ENCODE measurements at places on chromosomes 4 and X.

GRCh38 chr4:43547561-43547960 lies 655.0 kb downstream of the GRXCR1 start:
- DNase-seq = no peak

DNA sequence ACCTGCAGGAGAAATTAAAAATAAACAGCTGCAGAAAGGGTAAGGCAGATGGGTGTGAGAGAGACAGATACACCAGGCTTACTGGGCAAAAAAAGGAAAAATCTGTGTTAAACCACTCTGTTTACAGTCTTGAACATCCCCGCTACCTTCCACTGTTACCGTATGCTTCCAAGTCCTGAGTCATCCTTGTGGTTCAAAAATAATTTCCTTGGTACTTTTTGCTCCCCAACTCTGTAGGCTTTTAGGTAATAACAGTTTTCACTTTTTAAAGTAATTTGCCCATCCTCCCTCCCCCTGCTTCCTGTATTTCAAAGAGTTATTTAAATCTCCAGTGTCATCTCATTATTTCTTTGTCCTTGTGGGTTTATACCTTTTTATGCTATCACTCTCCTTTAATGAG lies 210.1 kb upstream of the FAT4 start:
- DNase-seq = peak; percentile 31

DNA sequence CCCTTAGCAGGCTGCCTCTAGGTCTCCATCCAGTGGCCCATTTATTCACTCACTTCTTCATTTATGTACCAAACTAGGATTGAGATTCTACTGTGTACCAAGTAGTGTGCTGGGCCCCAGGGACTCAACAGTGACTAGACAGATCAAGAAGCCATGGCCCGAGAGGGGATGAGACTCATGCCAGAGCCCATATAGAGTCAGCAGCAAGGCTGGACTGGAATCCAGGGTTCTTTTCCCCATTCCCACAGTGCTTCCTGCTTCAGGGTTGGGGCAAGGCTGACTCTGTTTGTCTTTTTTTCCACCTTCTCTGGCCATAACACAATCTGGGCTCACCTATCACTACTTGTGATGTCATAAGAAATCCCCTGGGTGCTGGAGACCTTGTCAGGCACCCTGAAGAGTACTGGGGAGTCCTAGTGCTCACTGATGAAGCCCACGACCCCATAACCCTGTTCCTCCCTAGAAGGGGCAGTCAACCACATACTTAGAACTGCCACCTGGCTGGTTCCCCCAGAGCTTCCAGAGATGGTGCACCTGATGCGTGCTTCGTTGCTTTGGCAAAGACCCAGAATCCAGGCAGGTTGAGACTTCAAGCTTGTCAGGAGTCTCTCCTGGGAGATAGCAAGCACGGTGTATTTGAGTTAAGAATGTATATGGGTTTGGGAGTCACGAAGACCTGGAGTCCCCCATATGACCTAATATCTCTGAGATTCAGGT lies 6.2 kb downstream of the RTL5 start:
- DNase-seq = no peak

DNA sequence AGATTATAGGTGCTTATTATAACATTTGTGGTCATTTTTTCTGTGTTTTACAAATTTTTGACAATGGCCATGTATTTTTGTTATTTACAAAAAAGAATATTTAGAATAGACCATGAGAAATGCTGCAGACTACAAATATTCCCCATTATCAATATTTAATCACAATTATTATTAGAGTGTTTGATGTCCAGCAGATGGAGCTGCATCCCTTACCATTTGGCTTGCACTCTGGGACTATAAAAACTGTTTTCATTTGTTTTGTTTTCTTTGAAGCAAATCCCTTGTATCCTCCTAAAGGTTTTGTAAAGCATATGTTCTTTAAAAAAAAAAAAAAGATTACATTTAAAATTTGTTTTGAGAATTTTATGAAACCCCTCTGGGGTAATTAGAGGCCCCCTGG lies 85.6 kb upstream of the CXorf66 start:
- peak; percentile 1 for DNase-seq

- no peak for DNase-seq
Observed at GRCh38 chr4:31974490-31975002, 1254.4 kb downstream of the PCDH7 start.

DNA sequence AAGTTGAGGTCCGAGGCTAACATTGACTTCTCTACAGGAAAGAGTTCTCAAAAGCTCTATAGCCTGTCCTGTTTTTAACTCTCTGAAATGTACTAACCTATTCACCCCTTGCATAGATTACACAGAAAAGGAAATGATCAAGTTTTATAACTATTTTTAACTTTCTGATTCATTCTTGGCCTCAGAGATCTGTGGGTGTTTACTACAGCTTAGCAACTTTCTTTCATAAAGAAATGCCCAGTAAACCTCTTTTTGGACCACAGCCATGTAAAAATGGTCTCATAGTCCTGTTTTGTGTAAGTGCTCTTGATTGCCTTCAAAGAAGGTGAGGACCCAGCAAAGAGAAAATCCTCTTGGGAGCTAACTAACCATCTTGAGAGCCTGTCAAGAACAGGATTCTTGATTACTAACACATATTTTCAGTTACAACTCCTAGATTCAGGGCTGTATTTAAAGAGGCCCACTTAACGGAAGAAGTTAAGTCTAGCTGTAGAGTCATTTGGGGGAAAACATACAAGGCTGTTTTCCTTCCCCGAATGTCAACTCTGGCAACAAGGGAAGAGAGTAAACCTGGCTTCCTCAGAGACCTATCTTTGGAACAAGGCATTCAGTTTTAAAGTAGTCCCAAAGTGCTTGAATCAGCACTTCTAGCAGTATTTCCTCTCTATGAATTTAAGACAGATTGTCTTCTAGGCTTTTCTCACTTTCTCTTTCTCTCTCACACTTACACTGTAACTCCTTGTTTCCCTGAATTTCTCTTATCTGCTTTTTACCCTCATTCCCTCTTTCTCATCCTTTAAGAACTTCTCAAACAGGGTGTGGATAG lies 78.2 kb downstream of the IL21 start:
- DNase-seq = peak; percentile 50

- no peak for DNase-seq
Observed at GRCh38 chr4:31784558-31784957, 1064.4 kb downstream of the PCDH7 start.
